ENCODE measurements at places on chromosomes 6 and 20. TPM values are rescaled to one million over a fixed set of nuclear protein-coding genes. Genes with fewer than 3 reads are reported as not detected.

Gene C20orf96
- 1.6 TPM for total RNA-seq

Gene KCNQ5
- total RNA-seq, result not detected

Gene XKR7
- not detected for total RNA-seq

Gene PI16
- total RNA-seq, result not detected

Gene PHACTR3
- not detected for total RNA-seq

Gene HDGFL1
- not detected for total RNA-seq

Gene CCM2L
- 9.1 TPM for total RNA-seq

Gene LY6G5C
- under 0.01 TPM for total RNA-seq

Gene OOEP
- not detected for total RNA-seq

Gene NNAT
- total RNA-seq, result under 0.01 TPM

Gene TTK
- total RNA-seq, result 49.8 TPM

Gene BAG2
- 7.3 TPM for total RNA-seq

Gene CRISP2
- not detected for total RNA-seq

Gene SAMD5
- total RNA-seq, result 3.2 TPM

Gene CYP24A1
- not detected for total RNA-seq

Gene PPIL6
- 2.3 TPM for total RNA-seq
